Activated T-cell treated with anti-CD3 and anti-CD28 coated beads, Interleukin-2, amount 50 U/mL, for 72 hours (primary cell): ENCODE measurements at places on chromosomes 3 and 15. TPM values are rescaled to one million over a fixed set of nuclear protein-coding genes. Genes with fewer than 3 reads are reported as not detected.

GRCh38 chr15:79209116-79209515, 73.4 kb upstream of the ANKRD34C start:
- DNase-seq = no peak
- H3K27me3 ChIP-seq = peaks cover 53% of the 10 kb centered on the region
- H3K27ac ChIP-seq = no peak overlapping the region
- no peak overlapping the region for H3K4me3 ChIP-seq
- no peaks in the 10 kb centered on the region for H3K36me3 ChIP-seq
- no peaks in the 10 kb centered on the region for H3K4me1 ChIP-seq

- no peak overlapping the region for H3K4me3 ChIP-seq
- no peaks in the 10 kb centered on the region for H3K36me3 ChIP-seq
- peaks cover 27% of the 10 kb centered on the region for H3K27me3 ChIP-seq
- peaks cover 8% of the 10 kb centered on the region for H3K4me1 ChIP-seq
- no peak for DNase-seq
- H3K27ac ChIP-seq = no peak overlapping the region
Measured at GRCh38 chr3:149534671-149535332, 60.3 kb downstream of the TM4SF4 start.

- H3K36me3 ChIP-seq = no peaks in the 10 kb centered on the region
Measured at GRCh38 chr3:100844063-100844936, 135.0 kb downstream of the TFG start.

- H3K27ac ChIP-seq = peak overlapping the region; percentile 81
- H3K27me3 ChIP-seq = peaks cover 6% of the 10 kb centered on the region
- peak overlapping the region; percentile 88 for H3K4me3 ChIP-seq
- peak; percentile 58 for DNase-seq
- H3K4me1 ChIP-seq = peaks cover 66% of the 10 kb centered on the region
- H3K36me3 ChIP-seq = no peaks in the 10 kb centered on the region
Measured at GRCh38 chr15:63833021-63833696, 589 bp downstream of the HERC1 start.

The NEIL1 gene
- total RNA-seq = 5.8 TPM
